ENCODE measurements at places on chromosomes 3 and 15.

DNA sequence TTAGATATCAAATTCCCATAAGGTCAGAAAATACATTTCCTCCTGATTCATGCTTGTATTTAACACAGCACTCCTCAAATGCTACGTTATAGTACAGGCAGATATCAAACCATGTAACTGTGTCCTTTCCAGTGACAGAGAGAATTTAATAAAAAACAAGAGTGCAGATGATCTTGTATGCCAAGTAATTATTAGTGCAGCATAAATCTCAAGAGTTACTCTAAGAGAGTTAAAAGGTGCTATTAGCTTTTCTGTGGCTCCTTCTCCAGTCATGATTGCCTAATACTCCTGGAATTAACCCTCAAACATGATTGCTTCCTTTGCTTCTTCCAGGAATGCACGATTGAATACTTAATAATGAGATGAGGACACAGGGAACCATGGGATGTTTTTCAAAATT is 413.0 kb upstream of the DPH6 start:
- H3K36me3 ChIP-seq = no peaks in the 10 kb centered on the region
- no peaks in the 10 kb centered on the region for H3K4me1 ChIP-seq
- H3K27me3 ChIP-seq = no peaks in the 10 kb centered on the region
- no peak for DNase-seq
- no peak overlapping the region for H3K4me3 ChIP-seq
- H3K27ac ChIP-seq = no peak overlapping the region

- H3K4me1 ChIP-seq = no peaks in the 10 kb centered on the region
- H3K36me3 ChIP-seq = no peaks in the 10 kb centered on the region
- no peak overlapping the region for H3K27ac ChIP-seq
- H3K4me3 ChIP-seq = no peak overlapping the region
These were observed 7.7 kb upstream of the RFT1 start for GRCh38 chr3:53137835-53138446.

DNA sequence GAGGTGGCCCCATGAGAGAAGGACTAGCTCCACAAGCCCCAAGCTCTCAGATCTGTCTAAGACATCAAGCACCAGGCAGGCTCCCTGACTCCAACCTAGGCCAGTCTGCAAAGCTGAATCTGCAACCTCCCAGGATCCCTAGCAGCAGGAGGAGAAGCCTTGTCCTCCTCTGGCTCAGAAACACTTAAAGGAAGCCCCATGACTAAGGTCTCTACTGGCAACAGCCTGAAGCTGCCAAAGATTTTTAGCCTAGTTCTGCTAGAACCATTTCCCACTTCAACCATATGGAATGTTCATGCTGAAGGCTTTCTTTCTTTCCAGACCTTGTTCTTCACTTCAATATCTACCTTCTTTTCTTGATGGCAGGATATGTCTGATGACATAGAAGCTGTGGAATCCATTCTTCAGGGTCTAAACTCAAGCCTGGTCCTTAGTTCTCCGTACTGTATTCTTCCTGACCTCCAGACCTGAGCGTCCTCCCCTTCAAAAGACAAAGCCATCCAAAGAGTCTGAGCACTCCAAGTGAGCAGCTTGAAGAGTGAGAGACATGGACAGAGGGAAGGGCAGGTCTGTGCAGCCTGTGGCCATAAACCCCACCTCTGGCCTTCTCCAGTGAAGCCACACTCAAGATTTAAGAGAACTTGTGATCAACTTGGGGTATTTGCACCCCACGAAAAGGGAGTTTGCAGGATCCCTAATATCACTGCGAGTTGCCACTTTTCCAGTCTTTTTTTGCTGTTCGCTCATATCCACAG is 23.1 kb downstream of the SST start:
- DNase-seq = no peak
- no peak overlapping the region for H3K27ac ChIP-seq
- H3K27me3 ChIP-seq = no peaks in the 10 kb centered on the region
- no peaks in the 10 kb centered on the region for H3K36me3 ChIP-seq
- no peak overlapping the region for H3K4me3 ChIP-seq

DNA sequence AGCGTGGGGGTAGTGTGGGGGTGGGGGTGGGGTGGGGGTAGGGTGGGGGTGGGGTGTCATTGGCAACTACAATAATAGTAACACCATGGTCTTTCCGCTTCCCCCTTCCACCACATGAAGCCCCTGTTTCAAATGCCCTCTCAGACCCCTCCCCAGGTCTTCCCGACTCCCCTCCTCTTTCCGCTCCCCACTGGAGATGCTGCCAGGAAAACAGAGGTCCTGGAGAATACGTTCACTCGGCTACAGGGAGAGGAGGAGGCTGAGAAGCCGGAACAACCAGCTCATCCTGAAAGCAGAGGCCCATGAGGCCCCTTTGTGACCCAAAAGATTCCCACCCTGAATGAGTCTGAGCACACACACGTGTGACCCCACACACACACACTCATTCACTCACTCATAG is 75.4 kb downstream of the CPN2 start:
- H3K27me3 ChIP-seq = no peaks in the 10 kb centered on the region
- H3K4me3 ChIP-seq = no peak overlapping the region
- no peak overlapping the region for H3K27ac ChIP-seq
- no peaks in the 10 kb centered on the region for H3K36me3 ChIP-seq
- no peak for DNase-seq

DNA sequence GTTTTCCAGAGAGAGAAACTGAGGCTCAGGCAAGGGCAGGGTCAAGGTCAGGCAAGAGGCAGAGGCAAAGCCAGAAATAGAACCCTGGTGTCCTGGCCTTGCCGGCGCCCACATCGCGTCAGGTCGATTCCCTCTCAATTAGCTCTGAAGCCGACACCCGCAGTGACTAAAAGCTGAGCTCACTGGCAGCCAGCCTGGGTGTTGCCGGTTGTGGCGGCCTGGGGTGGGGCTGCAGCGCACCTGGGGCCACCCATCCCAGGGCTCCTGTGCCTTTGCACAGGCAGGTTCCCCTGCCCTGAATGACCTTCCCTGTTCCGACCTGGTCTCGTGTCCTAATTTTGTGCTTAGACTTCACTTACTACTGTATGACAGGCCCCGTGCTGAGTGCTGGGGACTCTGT is 6.2 kb downstream of the SEMA3F start:
- no peak overlapping the region for H3K27ac ChIP-seq
- no peaks in the 10 kb centered on the region for H3K27me3 ChIP-seq
- DNase-seq = no peak
- peaks cover 19% of the 10 kb centered on the region for H3K36me3 ChIP-seq
- H3K4me3 ChIP-seq = no peak overlapping the region

DNA sequence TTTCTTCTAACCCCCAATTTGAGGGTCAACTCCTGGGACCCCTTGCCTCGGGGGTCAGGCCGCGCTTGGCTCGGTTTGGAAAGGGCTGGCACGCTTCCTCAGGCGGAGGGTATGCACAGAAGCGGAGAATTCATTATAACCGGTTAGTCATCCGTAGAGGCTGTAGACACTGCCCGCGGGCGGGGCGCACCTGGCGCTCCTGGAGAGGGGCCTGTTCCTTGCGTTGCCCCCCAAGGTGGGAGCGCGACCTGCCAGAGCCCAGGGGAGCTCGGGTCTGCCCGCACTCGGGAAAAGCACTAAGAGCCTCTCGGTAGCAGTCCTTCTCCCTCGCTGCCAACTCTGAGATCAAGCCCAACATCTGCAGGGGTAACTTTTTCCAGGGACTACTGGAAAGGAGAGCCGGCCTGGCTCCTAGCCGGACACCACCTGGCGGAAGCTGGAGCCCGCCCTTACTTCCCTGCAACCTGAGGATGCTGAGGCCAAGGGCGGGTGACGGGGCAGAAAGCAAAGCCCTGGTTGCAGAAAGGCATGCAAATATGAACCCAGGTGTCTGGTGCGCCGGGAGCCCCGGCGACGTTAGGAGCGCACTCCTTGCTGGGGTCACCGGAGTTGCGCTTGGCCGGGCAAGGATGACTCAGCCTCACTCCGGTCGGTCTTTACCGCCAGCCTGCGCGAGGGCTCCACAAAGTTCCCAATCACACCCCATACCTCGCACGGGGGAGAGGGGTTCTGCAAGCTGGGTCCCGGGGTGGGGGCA is 1.5 kb upstream of the CACNA2D3 start:
- DNase-seq = no peak
- peak overlapping the region; percentile 60 for H3K4me3 ChIP-seq
- peaks cover 8% of the 10 kb centered on the region for H3K4me1 ChIP-seq
- peaks cover 35% of the 10 kb centered on the region for H3K27me3 ChIP-seq

- no peak overlapping the region for H3K4me3 ChIP-seq
- no peaks in the 10 kb centered on the region for H3K36me3 ChIP-seq
- no peaks in the 10 kb centered on the region for H3K27me3 ChIP-seq
- H3K27ac ChIP-seq = no peak overlapping the region
- H3K4me1 ChIP-seq = no peaks in the 10 kb centered on the region
These were observed 11.9 kb downstream of the TMEM158 start for GRCh38 chr3:45214061-45214680.

DNA sequence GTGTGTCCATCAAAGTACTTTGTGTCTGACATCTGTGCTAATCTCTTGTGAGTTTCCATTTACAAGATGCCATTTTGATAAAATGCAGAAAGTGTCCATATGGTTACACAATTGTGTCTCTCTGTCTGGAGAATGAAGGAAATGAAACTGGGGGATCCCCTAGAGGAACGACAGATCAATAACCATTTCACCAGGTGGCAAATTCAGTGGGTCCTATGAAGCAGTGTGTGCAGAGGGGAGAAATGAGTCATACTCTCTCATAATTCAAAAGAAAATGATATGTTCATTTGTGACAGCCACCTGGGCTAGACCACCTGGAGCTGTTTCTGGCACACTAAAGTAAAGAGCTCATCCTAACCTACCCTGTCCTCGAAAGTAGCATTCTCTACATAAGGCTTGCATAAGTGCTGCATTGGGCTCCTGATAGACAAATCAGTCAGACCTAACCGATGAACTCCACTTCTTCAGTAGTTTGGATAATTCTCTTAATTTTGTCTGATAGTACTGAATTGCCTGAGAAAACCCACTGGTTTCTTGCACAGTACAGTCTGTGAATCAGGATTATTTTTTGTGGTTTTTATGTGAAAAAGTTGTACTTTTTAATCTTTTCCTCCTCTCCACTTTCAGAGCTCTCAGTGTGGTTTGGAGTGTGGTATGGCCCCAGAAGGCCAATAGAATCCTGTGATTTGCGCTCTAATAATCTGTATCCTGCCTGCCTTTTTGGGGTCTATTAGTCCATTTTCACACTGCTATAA is 10.3 kb upstream of the CD47 start:
- no peak for DNase-seq
- H3K36me3 ChIP-seq = no peaks in the 10 kb centered on the region
- H3K4me1 ChIP-seq = peaks cover 5% of the 10 kb centered on the region

DNA sequence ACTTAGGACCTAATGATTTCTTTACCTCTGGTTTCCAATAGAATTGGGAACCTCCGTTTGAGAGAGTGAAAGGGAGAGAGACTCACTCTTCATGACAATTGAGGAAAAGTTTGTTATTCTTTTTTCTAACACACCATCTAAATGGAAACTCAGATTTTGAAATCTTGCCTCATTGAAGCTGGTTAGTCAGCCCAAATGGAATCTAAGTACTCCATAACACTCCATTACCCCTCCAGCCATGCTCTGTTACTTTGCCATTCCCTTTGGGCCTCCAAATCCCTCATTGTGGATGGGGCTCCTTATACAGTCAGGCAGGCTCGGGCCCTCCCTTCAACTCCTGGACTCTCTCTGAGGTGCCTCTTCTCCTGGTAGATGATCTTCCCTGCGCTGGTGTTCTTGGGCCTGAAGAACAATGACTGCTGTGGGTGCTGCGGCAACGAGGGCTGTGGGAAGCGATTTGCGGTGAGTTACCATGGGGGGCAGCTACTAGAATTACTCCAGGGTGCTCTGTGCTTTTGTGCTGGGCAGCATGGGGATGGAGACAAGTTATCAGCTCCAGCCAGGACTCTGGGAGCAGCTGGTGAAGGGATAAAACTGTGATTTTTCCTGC is 1.1 kb downstream of the TM4SF4 start:
- no peak overlapping the region for H3K27ac ChIP-seq
- H3K4me1 ChIP-seq = no peaks in the 10 kb centered on the region
- no peak overlapping the region for H3K4me3 ChIP-seq
- no peaks in the 10 kb centered on the region for H3K36me3 ChIP-seq
- DNase-seq = no peak

GRCh38 chr3:183586477-183586876 is 31.0 kb upstream of the KLHL6 start:
- H3K27ac ChIP-seq = no peak overlapping the region
- no peak overlapping the region for H3K4me3 ChIP-seq
- no peaks in the 10 kb centered on the region for H3K36me3 ChIP-seq
- peaks cover 8% of the 10 kb centered on the region for H3K4me1 ChIP-seq
- no peaks in the 10 kb centered on the region for H3K27me3 ChIP-seq

DNA sequence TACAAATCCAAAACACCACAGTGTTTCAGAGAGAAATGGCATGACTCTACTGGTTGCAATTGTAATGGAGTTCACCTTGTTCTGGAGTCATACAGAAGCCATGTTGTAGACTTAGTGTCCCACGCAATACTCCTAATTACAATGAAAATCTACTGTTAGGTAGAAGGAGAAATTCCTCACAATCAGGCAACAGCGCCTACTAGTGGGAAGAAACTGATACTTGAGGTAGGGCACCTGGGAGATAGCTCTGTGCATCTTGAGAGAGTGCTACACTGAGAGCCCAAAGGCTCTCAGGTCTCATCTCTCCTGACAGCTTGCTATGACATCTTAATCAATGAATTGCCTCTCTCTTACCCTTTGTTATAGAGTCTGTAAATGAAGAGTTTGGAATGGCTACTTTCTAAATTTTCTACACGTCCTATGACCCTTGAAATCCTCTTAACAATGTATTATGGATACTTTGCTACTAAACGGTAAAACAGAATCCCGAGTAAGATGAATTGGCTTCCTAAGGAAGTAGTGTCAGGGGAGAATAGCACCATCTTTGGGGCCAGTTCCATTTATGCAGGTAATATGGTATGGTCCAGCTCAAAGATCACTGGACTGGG is 422.7 kb upstream of the TPRG1 start:
- H3K4me3 ChIP-seq = no peak overlapping the region
- H3K36me3 ChIP-seq = no peaks in the 10 kb centered on the region
- H3K4me1 ChIP-seq = no peaks in the 10 kb centered on the region
- H3K27ac ChIP-seq = no peak overlapping the region
- DNase-seq = no peak
- no peaks in the 10 kb centered on the region for H3K27me3 ChIP-seq
